ENCODE measurements at places on chromosomes 7 and 10.

DNA sequence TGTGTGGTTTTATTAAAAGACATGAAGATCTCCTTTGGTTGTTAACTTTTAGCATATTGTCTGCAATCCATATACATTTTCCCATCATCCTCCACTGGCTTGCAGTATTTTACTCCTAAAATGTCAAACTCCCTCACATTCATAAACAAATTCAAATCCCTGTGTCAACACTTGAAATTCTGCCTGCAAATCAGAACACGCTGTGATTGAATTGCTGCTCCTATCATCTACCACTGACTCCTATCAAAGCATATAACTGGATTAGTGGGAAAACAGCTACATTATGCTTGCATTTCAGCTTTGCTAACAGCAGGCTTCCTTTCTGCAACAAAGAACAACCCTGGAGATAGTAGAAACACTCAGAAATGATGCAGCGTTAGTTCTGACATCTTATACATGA, 281.8 kb upstream of the HGF start:
- no peak for DNase-seq

DNA sequence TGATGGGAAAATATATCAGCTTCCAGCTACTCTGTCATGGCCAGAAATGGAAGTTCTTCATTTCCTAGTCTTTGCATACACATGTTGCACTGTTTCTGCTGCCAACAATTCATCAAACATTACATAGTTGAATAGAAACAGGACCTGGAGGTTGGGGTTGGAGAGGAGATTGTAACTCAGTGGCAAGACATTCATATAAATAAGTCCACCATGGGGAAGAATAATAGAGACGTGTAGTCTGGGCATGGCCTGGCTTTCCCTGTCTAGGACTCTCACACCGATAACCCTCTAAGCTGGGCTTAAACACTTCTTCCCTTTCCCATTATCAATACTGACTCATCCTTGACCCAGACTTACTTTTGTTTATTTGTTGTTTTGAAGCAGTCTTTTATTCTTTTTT, 155.7 kb downstream of the PLPP4 start:
- no peak for DNase-seq

GRCh38 chr10:127618797-127619196, 69.7 kb downstream of the NPS start:
- no peak for DNase-seq

DNA sequence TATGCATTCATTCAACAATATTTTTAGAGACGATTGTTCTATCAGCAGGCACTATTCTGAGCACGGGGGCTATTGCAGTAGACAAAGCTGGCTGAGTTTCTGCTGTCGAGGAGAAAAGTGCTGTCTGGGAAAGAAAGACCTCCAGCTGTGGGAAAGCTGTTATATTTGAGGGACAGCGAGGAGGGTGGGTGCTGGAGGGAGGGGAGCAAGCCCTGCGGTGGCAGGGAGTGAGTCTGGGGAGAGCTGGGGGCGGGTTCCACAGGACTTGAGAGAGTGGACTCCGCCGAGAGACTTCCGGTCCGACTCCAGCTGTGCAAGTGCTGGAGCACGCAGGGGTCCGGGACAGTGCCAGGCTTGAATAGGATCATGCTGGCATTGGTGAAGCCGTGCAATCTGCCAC, 602.1 kb upstream of the FOXK1 start:
- DNase-seq, result no peak

- no peak for DNase-seq
Observed at GRCh38 chr7:36208426-36208825, 55.4 kb downstream of the EEPD1 start.

- DNase-seq, result no peak
Observed at GRCh38 chr10:60420991-60421894, 31.6 kb upstream of the ANK3 start.

- no peak for DNase-seq
Observed at GRCh38 chr7:94276027-94276426, 118.7 kb upstream of the COL1A2 start.

- DNase-seq, result no peak
Observed at GRCh38 chr10:69668721-69669120, 38.7 kb downstream of the FAM241B start.

DNA sequence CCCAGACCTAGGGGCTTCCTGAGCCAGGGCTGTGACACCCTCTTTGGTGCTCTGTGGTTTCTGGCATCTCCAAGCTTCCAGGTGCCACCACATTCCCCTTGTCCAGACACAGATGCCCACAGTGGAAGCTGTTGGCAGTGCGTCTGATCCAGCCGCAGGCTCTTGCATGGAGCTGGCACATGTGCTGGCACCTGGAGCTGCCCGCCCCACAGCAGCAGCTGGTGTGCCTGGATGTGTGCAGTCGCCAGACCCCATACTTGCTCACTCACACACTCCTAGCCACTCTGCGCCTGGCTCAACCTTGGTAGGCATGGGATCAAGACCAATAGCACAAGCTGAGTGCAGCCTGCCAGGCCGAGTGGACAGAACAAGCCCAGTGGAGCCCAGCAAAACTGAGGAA, 106.5 kb downstream of the LYZL1 start:
- no peak for DNase-seq

GRCh38 chr7:151951672-151952338, 4.4 kb upstream of the GALNTL5 start:
- DNase-seq, result no peak

GRCh38 chr10:131902211-131902610, 1.4 kb downstream of the PPP2R2D start:
- DNase-seq, result no peak

DNA sequence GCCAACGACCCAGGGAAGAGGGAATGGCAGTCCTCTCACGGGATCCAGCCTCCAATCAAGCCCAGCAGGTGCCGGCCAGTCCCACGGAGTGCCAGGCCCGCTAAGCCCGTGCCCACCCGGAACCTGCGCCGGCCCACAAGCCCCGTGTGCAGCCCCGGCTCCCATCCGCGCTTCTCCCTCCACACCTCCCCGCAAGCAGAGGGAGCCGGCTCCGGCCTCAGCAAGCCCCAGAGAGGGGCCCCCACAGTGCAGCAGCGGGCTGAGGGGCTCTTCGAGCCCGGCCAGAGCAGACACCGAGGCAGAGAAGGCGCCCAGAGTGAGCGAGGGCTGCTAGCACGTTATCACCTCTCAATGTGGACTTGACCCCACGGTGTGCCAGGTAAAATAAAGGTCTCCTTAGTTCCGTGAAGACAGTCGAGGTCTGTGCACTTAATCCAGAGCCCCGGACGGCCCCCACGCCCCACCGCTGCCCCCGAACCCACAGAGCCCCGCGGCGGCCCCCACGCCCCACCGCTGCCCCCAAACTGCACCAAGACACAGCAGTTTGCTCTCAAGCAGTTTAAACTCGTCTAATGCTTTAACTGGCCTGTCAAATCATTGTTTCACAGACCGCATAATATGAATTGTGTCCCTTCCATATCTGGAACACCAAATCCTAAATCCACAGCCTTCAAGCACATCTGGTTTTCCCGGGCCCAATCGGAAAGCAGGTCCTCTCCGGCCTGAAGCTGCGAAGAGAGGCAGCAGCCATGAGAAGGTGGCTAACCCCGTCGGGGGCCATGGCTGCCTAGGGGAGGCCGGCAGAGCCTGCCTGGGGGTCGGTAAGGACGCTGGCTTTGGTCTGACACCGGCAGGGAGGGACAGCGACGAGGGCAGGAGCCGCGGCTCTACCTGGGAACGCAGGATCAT, 307.8 kb downstream of the PTPRN2 start:
- no peak for DNase-seq

GRCh38 chr7:1223196-1223981, 9.3 kb upstream of the UNCX start:
- DNase-seq, result no peak

GRCh38 chr10:102918817-102919245, 737 bp downstream of the CNNM2 start:
- peak; percentile 19 for DNase-seq

- no peak for DNase-seq
Observed at GRCh38 chr10:28794986-28795385, 117.7 kb downstream of the BAMBI start.

GRCh38 chr10:5806745-5807144, 6.5 kb downstream of the GDI2 start:
- DNase-seq, result no peak

GRCh38 chr7:1360521-1360971, 98.7 kb downstream of the MICALL2 start:
- no peak for DNase-seq

- DNase-seq, result no peak
Observed at GRCh38 chr7:126698446-126698845, 554.3 kb downstream of the GRM8 start.

DNA sequence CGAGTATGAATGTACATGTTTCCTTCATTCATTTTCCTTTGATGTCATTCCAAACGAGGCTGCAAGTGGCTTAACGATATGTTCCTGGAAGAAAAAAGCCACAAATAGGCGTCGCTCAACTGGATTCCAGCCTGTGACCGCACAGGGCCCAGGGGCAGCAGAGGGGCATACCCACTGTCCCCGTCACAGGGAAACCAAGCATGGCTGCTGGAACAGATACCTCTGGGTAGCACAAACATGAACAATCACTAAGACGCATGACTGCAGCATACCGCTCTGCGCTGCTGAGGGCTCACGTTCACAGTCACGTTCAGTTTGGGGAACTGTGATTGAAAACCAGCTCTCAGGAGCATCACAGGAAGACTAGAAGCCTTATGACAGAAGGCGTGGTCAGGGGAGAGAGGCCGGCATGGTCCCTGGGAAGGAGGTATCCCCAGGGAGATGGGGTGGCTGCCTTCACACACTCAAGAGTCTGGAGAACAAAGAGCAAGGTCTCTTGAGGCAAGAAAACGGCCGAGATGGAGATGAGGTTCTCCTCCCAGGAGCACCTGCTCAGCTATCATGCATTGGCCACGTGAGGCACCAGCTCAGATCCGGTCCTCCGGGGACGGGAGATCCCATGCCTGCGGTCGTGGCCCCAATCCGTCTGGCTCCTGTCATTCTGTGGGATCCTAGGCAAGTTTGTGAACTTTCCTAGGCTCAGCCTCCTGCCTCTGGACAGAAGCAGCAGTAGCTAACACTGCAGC, 213.6 kb downstream of the DIP2C start:
- DNase-seq, result no peak

DNA sequence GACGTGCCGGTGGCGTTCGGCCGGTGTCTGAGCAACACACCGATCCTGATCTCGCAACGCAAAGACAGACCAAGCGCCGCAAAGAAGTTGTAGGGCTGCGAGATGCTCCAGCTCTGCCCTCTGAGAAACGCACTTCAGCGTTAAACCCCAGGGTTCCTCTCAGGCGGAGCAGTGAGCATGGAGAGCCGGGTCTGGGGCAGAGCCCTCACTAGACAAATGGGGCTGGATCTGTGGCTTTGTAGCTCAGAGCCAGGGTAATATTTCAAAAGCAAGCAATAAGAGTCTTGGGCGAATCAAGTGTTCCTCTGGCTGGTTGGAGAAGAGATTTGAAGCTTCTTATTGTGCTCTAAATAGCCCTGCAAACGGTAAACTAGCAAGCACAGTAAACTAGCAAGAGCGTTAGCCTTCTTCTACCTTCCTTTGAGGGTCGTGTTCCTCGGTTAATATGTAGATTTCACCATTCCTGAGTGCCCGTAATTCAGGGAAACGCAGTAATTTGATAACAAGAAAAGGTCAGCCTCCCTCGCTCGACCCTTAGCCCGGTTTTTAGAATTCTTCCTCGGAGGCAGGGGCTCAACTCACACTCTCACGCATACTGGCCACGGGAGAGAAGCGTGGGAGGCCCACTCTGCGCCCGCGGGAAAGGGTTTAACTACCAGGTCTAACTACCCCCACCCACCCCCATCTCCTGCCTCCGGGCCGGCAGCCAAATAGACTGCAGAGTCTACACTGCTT, 6.7 kb downstream of the SKAP2 start:
- no peak for DNase-seq

DNA sequence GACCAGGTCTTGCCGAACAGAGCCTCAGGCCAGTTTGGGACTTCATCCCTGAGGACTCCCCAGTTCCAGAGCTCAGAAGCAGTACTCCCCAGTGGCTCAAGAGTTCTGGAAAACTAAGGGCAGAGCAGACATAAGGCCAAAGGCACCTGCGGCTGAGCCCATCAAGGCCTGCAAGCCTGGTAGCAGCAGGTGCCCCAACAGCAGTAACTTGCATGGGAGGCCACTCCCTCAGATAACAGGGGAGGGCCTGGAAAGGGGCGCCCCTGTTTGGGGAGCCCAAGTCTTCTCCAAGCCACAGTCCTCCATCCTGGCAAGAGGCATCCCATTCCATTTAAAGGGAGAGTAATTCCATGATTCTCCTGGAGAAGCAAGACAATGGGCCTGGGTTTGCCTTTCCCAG, 13.0 kb downstream of the POLL start:
- no peak for DNase-seq

- peak; percentile 12 for DNase-seq
Observed at GRCh38 chr7:37310327-37311080, 138.2 kb downstream of the ELMO1 start.

- no peak for DNase-seq
Observed at GRCh38 chr7:108246227-108246837, 116.2 kb upstream of the LAMB4 start.

DNA sequence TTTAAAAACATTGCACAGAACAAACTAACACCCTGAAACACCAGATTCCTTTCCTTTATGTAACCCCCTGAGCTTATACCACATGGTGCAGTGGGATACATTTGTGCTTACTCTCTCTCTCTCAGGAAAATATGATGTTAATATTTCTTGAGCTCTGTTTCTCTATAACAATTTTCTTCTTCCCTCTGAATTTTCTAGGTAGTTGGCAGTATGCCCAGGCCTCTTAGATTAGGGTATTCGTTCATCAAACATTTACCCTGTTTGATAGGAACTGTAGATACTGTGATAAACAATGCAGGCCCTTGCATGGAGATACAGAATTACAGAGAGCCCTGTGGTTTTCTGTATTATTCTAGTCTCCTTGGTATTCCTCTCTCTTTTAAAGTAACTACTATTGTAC, 567.8 kb downstream of the IPMK start:
- no peak for DNase-seq

GRCh38 chr7:29968683-29969395, 20.8 kb downstream of the SCRN1 start:
- DNase-seq, result no peak

DNA sequence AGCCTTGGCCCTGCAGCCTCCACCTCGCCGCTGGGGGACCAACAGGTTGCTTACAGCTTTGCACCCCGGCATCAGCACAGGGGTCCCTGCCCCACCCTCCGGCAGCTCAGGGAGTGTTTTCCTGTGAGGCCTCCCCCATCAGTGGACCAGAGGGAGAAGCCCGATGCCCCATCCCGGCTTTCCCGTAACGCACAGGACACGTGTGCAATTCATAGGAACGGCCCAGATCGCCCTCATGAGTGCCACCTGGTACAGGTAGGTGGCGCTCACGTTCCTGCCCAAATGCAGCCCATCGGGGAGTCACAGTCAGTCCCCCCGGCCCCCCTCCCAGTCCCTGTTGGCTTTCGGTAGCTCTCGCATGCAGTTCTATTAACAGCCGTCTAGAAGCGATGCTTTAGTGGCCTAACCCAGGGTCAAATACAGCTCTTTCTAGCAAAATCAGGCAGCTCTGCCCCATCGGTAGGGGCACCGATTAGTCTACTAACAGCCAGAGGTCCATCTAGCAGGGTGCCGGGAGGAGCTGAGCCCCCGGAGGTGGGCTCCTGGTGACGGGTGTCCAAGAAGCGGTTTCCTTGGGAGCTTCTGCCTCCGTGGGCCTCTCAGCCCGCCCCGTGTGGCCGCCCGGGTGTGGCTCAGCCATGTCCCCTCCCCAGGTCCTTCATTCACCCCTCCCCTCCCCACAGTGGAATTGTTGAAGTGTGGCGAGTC, 48.4 kb upstream of the GTF2IRD1 start:
- no peak for DNase-seq

- peak; percentile 32 for DNase-seq
Observed at GRCh38 chr10:11164803-11165590, 147.3 kb downstream of the CELF2 start.

Data from T-helper 17 cell (primary cell).